ENCODE measurements at places on chromosomes 3 and 15.

- no peak for DNase-seq
Measured at GRCh38 chr3:187875863-187876262, 130.6 kb upstream of the BCL6 start.

GRCh38 chr15:33311312-33311971, 675 bp downstream of the RYR3 start:
- DNase-seq = no peak

- DNase-seq = no peak
Measured at GRCh38 chr3:120410541-120410940, 40.3 kb downstream of the FSTL1 start.

- no peak for DNase-seq
Measured at GRCh38 chr3:155368786-155369185, 75.3 kb upstream of the STRIT1 start.

GRCh38 chr3:16374047-16374934, 109.3 kb downstream of the OXNAD1 start:
- no peak for DNase-seq

DNA sequence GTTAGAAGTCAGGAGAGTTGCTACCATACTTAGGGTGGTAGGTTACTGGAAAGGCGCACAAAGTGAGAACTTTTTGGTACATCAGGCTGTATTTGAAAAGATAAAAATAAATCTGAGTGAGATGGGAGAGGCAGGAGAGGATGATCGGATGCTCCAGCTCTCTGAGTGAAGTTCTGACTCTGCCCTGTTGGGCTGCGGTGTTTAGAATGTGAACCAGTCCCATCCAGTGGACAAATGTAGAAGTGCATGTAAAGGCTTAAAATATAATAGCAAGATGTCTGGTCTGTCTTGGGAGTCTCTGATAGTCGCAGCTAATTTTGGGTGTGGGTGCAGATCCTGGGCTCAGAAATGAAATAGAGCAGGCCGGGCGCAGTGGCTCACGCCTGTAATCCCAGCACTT, 30.4 kb downstream of the ACKR2 start:
- DNase-seq = no peak

DNA sequence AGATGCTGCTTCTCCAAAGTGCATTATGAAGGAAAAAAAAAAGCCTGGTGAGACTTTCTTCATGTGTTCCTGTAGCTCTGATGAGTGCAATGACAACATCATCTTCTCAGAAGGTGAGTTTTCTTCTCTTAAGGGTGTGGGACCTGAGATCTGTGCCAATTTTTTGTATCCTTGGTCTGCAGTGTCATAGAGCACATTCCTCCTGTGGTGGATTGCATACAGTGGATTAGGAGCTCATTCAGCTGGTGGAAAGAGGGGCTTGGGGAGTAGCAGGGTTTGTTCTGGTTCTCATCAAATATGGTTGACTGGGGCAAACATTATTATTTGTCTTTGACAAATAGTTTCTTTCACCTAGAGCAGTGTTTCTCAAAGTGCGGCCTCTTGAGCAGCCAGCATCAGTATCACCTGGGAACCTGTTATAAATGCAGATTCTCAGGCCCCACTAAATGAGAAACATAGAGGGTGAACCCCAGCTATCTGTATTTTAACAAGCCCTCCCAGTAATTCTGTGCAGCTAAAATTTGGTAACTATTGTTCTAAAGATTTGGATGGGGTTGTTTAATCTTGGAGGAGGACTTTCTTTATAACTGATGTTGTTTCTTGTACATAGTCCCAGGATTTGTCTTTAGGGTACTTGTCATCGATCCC, 44.1 kb downstream of the TGFBR2 start:
- DNase-seq = no peak

DNA sequence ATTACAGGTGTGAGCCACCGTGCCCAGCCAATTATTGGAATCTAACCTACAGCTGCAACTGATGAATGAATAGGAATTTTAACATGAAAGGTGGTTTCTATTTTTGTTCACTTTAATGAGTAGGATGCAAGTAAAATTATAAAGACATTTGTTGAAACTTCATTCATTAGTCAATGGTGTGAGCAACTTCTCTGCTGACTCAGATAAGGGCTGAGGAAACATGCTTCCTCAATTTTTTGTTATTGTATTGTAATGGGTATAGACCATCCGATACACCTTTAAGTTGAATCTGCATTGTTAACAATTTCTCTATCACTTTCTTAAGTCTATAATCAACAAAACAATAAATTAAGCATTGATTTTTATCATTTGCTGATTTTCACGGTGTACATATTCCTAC, 127.8 kb downstream of the STAG1 start:
- no peak for DNase-seq

- DNase-seq = no peak
Measured at GRCh38 chr15:66774001-66774814, 72.2 kb downstream of the SMAD6 start.

GRCh38 chr3:25663869-25664811, 567 bp downstream of the TOP2B start:
- DNase-seq = no peak

GRCh38 chr3:122943828-122944190, 83.8 kb downstream of the SEMA5B start:
- no peak for DNase-seq

- DNase-seq = no peak
Measured at GRCh38 chr15:49492830-49493229, 69.8 kb downstream of the FGF7 start.

DNA sequence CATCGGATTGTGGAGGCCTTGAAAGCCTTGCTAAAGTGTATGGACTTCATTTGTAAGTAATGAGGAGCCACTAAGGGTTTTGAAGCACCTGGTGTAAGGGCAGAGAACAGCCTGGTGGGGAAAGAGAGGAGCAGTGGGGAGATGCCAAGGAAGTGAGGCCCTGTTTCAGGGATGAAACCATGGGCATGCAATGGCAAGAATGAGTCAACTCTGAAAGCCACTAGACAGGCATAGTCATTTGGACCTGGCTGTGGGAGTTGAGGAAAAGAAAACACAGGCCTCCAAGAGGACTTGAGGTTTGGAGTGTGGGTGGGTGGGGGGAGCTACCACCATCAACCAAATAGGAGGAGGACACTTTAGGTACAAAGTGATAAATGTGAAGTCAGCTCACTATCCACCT, 7.6 kb downstream of the XCR1 start:
- DNase-seq = no peak

DNA sequence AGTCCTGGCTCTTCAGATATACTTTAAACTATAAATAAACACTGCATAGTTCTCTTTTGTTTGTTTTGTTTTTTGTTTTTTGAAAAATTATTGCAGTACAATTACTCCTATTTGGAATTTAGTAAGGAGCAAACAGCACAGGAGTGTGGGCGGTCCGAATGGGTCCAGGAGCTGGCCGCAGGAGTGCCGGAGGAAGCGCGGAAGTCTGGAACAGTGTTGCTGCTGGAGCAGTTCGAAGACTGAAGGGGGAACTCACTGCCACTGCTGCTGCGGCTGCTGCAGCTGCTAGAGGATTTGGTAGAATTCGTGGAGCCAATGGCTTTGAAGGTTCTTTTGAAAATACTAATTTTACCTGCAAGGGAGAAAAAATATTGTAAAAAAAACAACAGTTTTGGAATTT, 329.9 kb downstream of the ZNF385D start:
- no peak for DNase-seq

DNA sequence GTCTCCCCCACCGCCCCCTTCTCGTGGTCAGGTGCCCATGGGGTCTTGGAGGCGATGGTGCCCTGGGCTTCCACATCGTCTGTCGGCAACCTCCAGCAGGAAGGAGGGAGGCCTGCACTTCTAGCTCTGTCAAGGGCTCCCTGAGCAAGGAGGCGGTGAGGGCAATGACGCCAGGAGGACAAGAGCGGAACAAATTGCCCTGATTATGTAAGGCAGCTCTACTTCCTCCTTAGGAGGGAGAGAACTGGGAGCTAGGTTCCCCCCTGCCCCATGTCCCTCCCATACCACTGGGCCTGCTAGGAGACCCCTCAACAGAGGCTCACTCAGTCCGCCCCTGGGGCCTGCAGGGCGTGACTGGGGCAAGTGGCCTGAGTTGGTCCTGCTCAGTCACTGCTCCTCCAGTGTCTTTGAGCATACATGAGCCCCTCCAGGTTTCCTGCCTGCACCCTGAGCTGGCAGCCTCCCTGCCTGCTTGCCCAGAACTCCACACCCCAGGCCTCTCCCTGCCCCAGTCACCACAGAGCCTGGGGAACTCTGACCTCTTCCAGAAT, 56.1 kb downstream of the CACNA2D2 start:
- no peak for DNase-seq

DNA sequence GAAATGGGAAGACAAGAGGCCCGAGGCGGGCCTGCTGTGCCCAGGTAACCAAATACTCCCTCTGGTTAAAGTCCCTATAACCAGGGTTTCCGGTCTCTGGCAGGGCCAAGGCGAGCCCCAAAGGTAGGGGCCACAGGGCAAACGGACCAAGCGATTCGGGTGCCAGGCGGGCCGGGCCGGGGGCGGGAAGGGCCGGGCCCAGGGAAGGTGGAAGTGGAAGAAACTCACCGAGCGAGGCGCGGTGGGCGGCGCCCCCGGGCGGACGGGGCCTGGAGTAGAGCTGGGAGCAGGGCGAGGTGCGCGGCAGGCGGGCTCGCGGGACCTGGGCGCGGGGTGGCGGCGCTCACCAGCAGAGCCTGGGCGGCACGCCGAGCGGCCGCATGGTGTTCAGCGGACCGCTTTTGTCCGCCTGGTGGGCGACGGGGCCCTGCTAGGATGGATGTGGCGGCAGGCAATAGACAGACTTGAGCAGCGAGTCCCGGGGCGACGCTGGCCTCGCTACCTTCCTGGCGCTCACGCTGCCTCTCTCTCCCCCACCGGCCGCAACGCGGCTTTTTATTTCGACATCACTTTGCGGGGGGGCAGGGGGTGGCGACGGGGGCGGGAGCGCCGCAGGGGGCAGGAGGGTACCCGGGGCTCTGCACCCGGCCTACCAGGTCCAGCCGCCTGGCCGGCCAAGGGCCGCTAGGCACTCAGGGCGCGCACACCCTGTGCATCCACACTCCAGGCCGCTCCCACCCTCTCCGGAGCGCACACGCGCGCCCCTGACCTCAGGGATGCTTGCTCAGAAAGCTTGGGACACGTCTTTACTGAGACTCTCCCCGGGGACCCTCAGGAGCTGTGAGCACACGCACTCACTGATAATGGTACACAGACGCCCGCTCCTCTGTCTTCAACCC, at the start of gene GATA2:
Gene GATA2, minus strand, starts transcription at position 531 of the 899 bp plus-strand sequence. CDS start 6,170 bp downstream, outside the sequence.
- DNase-seq = no peak
